SK-MEL-5 (cell line): ENCODE measurements at places on chromosomes 2 and 18. TPM values are rescaled to one million over a fixed set of nuclear protein-coding genes. Genes with fewer than 3 reads are reported as not detected.
A peak's percentile ranks its signal among the peaks of the same experiment; 100 is the strongest.

- no peak for DNase-seq
Observed at GRCh38 chr2:12828980-12829379, 112.2 kb downstream of the TRIB2 start.

GRCh38 chr2:180707884-180708205 lies 272.6 kb upstream of the UBE2E3 start:
- peak; percentile 12 for DNase-seq

STPG4 gene
- 0.26 TPM in 1 of 2 replicates, not detected in the other for total RNA-seq

TUBB8B gene
- total RNA-seq = 0.29 and 0.69 TPM in 2 replicates

DNA sequence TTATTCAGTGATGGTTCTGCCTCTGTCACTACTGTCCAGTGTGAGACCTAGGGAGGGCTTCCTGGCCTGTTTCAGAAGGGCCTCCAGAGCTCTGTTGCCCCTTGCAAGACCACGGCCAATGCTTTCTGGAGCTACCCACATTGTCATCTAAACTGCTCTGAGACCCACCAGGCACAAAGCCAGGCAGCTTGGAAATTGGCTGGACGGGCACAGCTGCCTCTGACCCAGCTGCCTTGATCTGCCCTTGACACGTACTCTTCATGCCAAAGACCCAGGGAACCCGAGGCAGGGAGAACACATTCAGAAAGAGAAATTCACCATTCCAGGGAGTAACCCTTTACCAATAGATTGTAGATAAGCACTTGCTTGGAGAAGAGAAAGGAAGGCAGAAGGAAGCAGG lies 183.7 kb upstream of the SIX2 start:
- DNase-seq = no peak

- no peak for DNase-seq
Observed at GRCh38 chr18:34594266-34594665, 115.8 kb upstream of the DTNA start.

DNA sequence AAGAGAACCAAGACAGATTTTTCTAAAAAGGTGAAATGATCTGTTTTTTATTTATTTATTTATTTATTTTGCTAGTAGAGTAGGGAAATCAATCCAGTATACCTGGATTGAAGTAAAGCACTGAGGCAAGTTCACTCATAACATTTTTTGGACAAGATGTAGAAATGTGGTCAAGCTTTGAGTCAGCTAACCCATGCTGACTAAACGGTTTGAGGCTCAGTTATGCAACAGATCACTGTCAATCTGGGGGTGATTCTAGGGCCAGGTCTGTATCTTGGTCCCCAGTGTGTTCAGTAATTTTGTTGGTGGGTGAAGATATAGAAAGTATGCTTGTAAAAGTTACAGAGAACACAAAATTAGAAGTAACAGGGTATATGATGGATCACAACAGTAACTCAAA lies 60.2 kb downstream of the RMDN2 start:
- no peak for DNase-seq

COL4A4 gene
- total RNA-seq = not detected in 2 replicates

DNA sequence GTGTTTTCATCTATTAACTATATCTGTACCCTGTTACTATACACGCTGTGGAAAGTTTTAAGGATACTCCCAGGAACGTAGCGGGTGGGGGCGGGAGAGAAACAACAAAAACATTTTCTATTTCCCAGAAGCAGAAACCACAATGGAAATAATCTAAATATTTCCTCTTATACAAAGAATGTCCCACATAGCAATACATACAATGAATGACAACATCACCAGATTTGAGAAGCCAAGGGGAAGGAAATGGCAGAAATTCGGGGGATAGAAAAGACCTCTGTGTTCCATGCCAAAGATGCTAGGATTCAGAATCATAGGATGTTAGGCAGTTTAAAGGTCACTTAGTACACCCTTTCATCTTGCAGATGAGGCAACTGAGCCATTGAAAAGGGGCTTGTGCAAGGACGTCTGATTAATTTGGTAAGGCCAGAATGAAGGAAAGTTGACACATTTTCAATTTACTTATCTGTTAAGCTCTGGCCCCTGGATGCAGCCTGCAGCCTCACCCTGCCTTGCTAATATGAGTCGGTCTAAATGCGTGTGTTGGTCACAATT lies 41.1 kb upstream of the SCYGR1 start:
- peak; percentile 88 for DNase-seq

DNA sequence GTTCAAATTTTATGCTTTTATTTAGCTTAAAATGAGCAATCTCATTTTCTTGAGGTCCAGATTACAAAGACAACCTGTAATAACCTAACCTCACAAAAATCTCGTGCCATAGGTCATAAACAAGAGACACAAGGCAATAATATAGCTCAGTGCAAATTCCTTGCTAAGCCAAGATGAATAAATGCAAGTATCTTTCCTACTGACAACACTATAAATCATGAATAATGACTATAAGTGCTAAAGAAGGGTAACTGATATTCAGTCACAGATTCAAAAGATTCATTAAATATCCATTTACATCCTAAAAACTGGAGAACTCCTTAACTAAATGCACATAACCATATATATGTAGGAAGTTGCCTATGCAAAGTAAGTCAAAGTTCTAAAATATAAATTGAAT lies 1641.6 kb downstream of the LRP1B start:
- DNase-seq = no peak

HJURP gene
- 21.7 and 25.0 TPM in 2 replicates for total RNA-seq

GRCh38 chr2:31729442-31730092 lies 148.8 kb upstream of the SRD5A2 start:
- peak; percentile 81 for DNase-seq
